WERI-Rb-1 (cell line): ENCODE measurements at places on chromosomes 1 and 21.

GRCh38 chr1:239125027-239125426 is 261.3 kb upstream of the CHRM3 start:
- DNase-seq: no peak

DNA sequence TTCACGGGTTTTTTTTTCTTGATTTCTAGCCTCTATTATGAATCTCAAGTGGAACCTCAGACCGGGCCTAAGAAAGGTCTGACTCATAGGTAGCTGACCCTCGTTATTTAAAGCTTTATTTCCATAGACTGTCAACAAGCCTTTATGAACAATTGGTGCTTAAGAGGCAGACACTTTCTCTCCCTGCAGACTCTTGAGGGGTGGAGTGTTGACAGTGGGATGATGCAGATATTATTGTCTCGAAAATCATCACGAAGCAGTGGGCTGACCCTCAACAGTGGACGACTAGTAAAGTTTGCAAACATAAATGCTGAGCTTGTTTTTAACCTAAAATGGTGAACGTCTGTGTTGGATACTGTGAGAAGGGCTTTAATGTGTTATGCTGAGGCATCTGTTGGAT is 1.8 kb downstream of the SFT2D2 start:
- no peak for DNase-seq

DNA sequence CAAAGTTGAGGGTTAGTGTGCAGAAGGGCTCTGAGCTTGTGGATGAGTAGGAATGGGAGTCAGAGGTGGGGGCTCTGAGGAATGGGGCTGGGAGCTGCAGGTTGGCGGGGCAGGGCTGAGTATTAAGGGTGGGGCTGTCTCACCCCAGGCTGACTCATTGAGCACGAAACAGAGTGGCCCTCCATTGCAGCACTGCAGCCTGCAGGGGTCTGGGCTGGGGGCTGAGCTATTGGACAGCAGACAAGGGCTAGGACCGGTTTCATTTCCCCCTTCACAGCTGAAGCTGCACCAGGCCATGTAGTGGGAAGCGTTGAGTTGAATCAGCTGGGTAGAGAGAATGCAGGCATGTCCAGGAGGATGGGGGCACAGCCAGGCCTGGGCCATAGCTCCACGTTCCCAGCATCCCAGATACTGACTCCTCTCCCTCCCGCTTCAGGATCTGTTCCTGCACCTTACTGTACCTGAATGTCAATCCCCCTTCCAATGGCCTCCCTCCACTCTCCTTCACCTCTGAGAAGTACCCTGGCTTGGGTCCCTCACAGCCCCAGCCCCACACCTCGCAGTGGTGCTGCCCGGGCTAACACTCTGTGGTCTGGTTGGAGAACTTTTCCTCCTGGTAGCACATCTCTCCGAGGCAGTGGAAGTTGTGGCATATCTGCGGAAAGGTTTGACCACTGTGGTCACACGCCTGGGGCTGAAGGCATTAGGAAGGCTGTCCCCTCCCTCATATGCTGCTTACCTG is 4.4 kb upstream of the INPP5B start:
- no peak for DNase-seq

GRCh38 chr1:20370698-20371097 is 80.0 kb downstream of the VWA5B1 start:
- DNase-seq: no peak

GRCh38 chr21:43882952-43883545 is 18.0 kb downstream of the AGPAT3 start:
- DNase-seq: no peak

GRCh38 chr1:51265618-51266017 is 29.5 kb downstream of the RNF11 start:
- DNase-seq: no peak

- no peak for DNase-seq
Measured at GRCh38 chr1:111227851-111228747, 586 bp downstream of the CHI3L2 start.

- DNase-seq: no peak
Measured at GRCh38 chr1:1428174-1428573, 7.1 kb upstream of the ANKRD65 start.

- DNase-seq: no peak
Measured at GRCh38 chr1:61452176-61453035, 272.5 kb downstream of the TM2D1 start.

DNA sequence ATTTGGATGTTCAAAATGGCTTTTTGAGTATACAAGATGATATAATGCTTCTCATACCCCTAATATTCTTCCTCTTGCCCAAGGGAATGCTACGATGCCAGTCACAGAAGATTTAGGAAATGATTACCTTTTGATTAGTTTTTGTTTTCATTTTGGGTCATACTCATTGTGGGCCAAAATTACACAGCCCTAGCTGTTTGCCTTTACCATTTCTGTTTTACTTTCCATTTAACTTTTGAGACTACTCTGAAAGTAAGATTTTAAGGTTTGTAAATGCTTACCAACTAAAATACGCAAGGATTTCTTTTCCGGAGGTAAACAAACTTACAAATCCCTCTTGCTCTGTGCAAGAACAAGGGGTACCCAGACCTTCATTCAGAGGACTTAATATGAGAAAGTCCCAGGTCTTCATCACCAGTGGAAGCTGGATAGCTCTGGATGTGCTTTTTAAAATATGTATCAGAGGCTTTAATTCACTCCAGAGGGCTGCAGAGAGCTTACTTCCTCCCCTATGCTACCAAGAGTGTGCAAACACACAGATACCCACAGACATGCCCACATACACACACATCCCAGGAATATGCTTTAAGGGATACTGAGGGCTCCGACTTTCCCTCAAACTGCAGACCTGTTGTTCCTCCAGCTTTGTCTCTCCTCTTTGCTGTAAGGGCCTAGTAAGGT is 631.4 kb downstream of the SMYD3 start:
- DNase-seq: no peak

GRCh38 chr1:100883963-100884362 is 10.7 kb downstream of the EXTL2 start:
- DNase-seq: no peak

DNA sequence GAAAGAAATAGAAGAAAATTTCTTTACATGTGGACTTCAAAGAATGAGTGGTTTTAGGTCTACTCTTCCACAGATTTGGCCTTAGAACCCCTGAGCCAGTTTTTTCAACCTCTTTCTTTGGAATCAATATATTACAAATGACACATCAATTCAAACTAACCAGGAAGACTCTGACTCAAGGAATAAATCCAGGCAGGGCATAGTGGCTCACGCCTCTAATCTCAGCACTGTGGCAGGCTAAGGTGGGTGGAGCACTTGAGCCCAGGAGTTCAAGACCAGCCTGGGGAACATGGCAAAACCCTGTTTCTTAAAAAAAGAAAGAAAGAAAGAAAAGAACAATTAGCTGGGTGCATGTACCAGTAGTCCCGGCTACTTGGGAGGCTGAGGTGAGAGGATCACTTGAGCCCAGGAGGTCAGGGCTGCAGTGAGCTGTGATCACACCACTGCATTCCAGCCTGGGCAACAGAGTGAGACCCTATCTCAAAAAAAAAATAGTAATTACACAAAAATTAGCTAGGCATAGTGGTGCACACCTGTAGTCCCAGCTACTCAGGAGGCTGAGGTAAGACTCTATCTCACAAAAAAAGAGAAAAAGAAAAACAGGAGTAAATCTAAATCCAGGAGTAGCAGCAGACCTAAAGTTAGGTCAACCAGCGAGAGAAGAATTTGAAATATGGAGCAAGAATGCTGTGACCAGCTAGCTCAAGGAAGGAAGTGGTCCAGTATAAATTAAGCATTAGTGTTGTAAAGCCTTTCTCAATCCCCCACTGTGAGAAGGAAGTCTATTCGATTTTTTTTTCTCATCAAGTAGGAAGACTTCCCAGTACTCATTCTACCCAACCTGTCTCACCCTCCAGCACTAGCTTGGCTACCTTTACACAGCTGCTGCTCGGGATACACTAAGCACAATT is 1.9 kb downstream of the SORT1 start:
- no peak for DNase-seq

GRCh38 chr1:202376247-202376646 is 27.7 kb downstream of the PPP1R12B start:
- DNase-seq: no peak

DNA sequence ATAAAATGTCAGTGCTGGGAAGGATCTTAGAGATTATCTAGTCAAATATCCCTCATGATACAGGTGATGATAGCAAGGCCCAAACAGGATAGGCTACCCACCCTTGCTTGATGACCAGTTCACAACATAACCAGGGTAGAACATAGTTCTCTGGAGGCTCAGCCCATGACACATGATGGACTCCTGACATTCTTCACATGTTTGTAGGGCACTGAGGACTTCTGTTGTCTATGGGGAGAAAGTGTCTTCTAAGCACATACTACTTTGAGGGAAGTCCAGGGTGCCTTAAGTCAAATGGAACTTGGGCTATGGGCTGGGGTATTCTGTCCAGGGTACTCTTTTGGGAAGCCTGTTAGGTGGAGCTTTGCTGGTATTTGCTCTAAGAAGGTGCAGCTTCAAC is 148.9 kb downstream of the GLUL start:
- no peak for DNase-seq

GRCh38 chr1:202589190-202589930 is 120.9 kb downstream of the SYT2 start:
- no peak for DNase-seq

DNA sequence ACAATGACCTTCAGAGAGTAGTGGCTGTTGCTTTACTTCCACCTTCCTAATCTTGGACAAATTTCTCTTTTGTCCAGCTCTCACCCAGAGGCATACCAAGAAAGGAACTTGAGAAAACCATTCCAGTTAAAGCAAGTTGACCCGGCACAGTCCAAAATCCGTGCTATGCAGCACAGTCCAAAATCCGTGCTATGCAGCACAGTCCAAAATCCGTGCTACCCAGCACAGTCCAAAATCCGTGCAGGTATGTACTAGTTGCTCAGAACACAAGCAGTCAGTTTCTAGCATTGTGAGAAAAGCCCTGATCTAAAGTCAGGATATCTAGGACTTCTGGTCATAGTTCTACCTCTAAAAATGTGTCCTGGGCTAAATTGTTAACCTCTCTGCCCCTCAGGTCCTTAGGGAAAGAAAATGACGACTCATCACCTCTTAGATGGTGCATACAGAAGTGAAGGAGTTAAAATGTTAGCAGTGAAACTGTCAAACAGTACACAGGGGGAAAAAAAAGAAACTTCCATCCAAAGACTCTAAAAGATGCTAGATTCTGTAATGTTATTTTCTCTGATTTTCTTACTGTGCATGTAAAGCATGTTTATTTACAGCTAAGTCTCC is 40.3 kb upstream of the ENAH start:
- DNase-seq: no peak

DNA sequence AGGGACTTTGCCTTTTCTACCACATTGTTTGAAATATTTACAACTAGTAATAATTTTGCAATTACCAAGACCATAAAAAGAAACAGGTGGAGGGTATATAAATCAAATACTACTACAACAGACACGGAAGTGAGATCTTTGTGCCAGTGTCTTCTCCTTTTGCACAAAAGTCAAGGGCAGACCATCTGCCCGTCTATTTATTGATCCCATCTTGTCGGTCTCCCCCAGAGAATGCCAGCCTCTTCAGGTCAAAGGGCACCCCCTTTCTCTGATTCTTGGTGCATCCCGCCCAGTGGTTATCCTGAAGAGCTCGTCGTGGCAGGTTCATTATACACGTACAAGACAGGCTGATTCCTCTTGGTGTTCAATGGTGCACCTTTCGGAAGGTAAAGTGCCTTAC is 4.8 kb upstream of the PDE9A start:
- no peak for DNase-seq

GRCh38 chr1:81430955-81431623 is 369.6 kb upstream of the ADGRL2 start:
- no peak for DNase-seq

DNA sequence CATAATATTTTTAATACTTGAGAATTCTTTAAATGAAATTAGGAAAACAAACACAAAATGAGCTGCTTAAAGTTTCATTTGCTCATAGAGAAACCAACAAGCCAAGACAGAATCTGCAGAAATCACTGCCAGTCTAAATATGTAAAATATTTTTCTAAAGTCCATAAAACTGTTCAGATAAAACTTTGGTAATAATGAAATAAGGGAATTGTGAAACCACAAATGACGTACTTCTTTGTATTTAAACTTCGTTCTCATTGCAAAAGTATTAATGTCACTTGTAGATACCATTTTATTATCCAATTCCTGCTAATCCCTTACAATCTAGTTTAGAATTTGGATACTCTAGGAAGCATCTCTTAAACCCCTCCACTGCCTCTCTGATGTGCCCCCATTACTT is 234.5 kb upstream of the NEGR1 start:
- no peak for DNase-seq
